ENCODE measurements at places on chromosomes 6 and 20. TPM values are rescaled to one million over a fixed set of nuclear protein-coding genes. Genes with fewer than 3 reads are reported as not detected.
A peak's percentile ranks its signal among the peaks of the same experiment; 100 is the strongest.

GRCh38 chr20:4435225-4435624, 286.5 kb upstream of the PRND start:
- no peaks in the 10 kb centered on the region for H3K27me3 ChIP-seq
- H3K4me1 ChIP-seq = peaks cover 8% of the 10 kb centered on the region
- no peaks in the 10 kb centered on the region for H3K36me3 ChIP-seq
- no peak overlapping the region for H3K4me3 ChIP-seq

DNA sequence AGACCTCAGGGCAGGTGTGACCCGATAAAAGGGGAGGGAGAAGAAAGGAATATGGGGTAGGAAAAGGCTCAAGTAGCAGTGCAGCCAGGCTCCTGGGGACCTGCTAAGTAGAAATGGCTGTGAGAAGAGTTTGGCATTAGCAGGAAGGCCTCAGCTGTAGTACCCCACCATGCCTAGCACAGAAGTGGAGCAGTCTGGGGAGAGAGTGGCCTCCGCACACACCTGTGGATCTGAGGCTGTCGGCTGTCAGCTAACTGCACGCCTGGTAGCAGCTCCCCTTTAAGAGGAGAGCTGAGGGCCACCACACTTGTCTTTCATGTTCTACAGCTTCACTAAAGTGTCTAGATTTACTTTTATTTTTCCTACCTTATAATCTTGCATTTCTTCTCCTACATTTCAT, 24.6 kb downstream of the PDE7B start:
- no peaks in the 10 kb centered on the region for H3K27me3 ChIP-seq
- no peak overlapping the region for H3K4me3 ChIP-seq
- H3K36me3 ChIP-seq = no peaks in the 10 kb centered on the region
- peaks cover 7% of the 10 kb centered on the region for H3K4me1 ChIP-seq
- H3K27ac ChIP-seq = no peak overlapping the region

DNA sequence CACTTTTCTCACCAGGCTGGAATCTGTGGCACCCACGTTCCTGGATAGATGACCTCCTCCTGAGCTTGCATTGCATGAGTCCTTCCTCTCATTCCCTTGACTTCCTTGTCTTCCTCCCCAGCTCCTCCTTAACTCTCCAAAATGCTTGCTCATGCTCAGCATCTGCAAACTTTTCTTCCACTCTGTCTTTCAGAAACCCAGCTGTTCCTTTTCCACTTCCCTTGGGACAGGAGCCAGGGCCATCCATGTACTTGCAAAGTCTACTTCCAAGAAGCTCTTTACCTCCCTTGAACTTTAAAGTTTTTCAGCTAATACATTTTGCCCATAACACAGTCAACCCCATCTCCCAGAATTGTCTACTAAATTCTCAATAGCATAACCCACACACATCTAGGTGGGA, 861.7 kb downstream of the QKI start:
- H3K4me3 ChIP-seq = no peak overlapping the region
- H3K27ac ChIP-seq = no peak overlapping the region
- DNase-seq = no peak
- no peaks in the 10 kb centered on the region for H3K27me3 ChIP-seq

DNA sequence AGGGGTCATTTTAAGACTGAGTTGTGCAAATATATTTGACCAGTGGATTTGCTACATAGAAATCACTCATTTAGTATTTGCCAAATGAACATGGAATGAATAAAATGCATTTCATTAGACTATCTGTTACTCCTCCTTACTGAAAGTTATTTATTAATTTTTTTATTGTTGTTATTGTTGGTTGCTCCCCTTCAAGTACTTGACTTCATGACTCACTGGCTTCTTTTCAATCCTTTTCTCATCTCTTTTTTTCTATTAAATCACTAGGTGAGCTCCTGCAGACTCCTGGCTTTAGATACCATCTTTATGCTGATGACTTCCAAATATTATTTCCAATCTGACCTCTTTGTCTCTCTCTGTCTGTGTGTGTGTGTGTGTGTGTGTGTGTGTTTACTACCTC, 192.2 kb upstream of the FAM83B start:
- no peaks in the 10 kb centered on the region for H3K4me1 ChIP-seq
- H3K27ac ChIP-seq = no peak overlapping the region
- no peaks in the 10 kb centered on the region for H3K27me3 ChIP-seq
- no peaks in the 10 kb centered on the region for H3K36me3 ChIP-seq
- no peak for DNase-seq
- no peak overlapping the region for H3K4me3 ChIP-seq

DNA sequence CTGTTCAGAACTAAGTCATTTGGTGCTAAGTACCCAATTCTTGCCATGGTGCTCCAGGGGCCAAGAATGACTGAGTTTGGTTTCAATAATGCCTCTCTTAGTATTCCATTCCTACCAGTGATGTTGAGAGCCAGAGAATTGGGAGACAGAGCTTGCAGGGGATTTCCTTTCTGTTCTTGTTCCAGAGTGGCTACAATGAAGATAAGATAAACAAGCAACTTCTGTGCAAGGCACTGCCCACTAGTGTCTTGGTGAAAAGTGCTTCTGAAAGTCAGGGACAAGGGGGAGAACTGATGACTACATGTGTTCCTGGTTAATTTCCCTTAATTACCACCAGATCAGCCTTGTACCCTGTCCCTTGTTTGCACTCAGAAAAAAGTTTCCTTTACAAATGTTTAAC, 421.6 kb downstream of the BCKDHB start:
- peaks cover 2% of the 10 kb centered on the region for H3K4me1 ChIP-seq
- H3K36me3 ChIP-seq = no peaks in the 10 kb centered on the region
- no peak overlapping the region for H3K4me3 ChIP-seq
- DNase-seq = no peak
- H3K27me3 ChIP-seq = no peaks in the 10 kb centered on the region

The KCNG1 gene
- 26.5 TPM for total RNA-seq

DNA sequence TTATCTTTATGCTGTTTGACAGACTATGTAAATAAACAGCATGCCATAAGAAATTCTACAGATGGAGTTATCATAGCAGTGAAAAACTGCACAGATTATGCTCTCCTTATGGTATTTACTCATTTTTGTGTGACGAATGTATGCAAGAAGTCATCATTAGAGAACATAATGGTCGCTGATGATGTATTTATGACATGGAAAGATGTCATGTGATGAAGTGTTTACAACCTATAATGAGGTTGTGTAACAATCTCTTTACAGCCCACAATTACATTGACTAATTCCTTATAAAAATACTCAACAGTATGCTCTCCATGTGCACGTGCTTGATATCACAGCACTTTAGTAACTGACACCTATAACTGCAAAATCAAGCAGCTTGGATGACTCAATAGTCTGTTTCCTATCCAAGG, 192.4 kb downstream of the BMP2 start:
- no peak overlapping the region for H3K4me3 ChIP-seq
- no peaks in the 10 kb centered on the region for H3K27me3 ChIP-seq
- DNase-seq = no peak
- no peak overlapping the region for H3K27ac ChIP-seq
- H3K36me3 ChIP-seq = no peaks in the 10 kb centered on the region

The SAMD10 gene
- 0.99 TPM for total RNA-seq

The IPCEF1 gene
- 0.26 TPM for total RNA-seq

DNA sequence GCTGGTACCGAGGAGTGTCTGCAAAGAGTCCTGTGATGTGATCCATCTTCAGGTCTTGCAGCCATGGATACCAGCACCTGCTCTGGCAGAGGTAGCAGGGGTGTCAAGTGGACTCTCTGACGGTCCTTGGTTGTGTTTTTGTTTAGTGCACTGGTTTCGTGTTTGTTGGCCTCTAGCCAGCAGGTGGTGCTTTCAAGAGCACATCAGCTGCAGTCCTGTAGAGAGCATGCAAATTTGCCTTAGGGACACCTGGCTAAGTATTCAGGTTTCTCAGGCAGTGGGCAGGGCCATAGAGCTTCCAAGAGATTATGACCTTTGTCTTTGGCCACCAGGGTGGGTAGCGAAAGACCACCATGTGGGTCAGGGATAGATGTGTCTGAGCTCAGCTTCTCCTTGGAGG, 14.5 kb upstream of the RGS17 start:
- no peaks in the 10 kb centered on the region for H3K27me3 ChIP-seq
- H3K4me1 ChIP-seq = no peaks in the 10 kb centered on the region
- no peak for DNase-seq
- no peak overlapping the region for H3K27ac ChIP-seq
- no peaks in the 10 kb centered on the region for H3K36me3 ChIP-seq
- H3K4me3 ChIP-seq = no peak overlapping the region

DNA sequence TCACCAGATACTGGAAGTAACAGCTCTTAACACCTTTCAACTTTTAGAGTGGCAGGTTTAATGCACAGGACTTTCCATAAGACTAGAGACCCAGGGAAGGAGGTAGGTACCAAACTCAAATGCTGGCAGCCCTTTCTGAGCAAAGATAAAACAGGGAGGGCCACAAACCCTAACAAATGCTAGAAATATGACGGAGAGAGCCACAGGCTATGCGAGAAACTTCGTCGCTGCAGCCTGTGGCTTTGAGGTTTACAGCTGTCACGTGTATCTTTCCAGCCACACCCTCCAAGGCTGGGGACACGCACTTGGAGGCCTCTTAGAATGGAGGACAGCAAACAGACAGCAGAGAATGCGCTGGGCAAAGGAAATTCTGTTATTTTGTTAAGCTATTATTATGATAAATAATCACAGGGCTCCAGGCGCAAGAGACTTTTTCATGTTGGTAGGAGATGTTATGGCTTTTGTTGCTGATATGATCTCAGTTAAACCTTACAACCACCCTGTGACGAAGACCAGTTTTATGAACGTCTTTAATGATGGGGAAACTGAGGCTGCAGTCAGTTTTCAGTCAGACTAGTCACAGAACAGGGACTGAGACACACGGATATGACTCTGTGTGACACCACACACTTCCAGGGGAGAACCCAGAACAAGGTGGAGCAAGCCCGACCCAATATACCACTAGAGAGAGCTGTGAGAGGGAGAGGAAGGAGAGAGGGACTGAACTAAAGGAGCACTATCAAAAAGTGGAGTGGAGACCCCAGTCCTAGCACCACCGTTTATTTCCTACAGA, 2.0 kb downstream of the TRAM2 start:
- H3K36me3 ChIP-seq = peaks cover 5% of the 10 kb centered on the region
- H3K4me3 ChIP-seq = peak overlapping the region; percentile 96
- peak overlapping the region; percentile 87 for H3K27ac ChIP-seq

DNA sequence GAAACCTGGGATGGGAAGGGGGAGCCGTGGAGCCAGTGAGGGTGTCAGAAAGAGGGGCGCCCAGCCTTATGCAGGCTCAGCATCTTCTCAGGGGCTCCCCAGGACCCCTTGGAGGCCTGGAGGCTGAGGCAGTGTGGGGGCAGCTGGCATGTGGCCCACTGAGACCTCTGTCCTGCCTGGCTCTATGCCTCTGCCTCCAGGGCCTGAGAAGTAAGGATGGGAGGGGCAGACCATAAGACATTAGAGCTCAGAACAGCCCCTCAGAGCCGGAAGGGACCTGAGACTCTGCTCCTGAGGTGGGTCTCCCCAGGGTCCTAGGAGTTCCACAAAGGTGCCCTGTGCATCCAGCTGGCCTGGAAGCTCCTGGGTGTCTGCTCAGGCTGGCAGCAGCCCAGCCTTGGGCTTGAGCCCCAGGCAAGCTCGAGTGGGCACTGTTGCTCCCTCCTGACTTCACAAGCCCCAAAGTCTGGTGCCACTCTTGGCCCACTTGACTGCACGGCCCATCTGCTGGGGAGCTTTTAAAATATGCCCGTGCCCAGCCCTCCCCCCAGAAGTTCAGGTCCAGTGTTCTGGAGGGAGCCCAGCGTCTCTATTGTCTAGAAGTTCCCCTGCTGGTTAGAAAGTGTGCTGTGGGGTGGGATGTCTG, 126.8 kb downstream of the GRM4 start:
- no peak for DNase-seq
- no peaks in the 10 kb centered on the region for H3K36me3 ChIP-seq
- H3K4me1 ChIP-seq = no peaks in the 10 kb centered on the region
- H3K4me3 ChIP-seq = no peak overlapping the region

DNA sequence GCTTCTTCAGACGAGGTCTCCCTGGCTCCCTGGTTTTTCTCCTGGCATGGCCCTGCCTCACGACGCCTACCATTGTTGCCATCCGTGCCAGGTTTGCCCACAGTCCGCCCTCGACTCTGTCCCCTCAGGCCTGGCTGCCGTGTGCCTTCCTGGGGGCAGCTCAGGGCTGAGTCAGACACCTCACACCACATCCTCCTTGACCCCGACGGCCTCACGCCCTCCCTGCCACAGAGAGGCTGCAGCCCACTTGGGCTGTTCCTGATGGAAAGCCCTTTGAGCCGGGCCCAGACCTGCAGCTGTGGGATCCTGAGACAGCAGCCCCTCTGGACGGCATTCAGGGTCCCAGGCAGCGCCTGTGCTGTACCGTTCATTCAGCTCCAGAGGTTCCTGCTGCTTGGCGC, 108.3 kb downstream of the PSMB1 start:
- H3K36me3 ChIP-seq = no peaks in the 10 kb centered on the region
- no peak for DNase-seq
- H3K27ac ChIP-seq = no peak overlapping the region

- no peak for DNase-seq
- peaks cover 3% of the 10 kb centered on the region for H3K4me1 ChIP-seq
- no peak overlapping the region for H3K27ac ChIP-seq
Measured at GRCh38 chr6:155260686-155261085, 3.1 kb upstream of the CLDN20 start.

DNA sequence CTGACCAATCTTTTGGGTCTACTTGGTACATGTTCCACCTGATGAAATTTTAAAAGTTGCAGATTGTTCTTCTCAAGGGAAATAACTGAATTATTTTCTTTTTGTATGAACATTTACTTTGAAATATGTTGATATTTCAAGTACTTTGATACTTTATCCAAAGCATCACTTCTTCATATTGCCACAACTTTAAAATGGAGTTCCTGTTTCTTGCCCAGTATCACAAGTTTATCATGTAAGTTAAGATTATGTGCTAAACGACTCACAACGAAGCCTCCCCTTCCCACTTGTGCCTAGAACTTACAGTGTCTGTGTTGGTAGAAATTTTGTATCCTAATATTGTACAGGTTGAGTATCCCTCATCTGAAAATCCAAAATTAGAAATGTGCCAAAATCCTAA, 108.4 kb downstream of the ARID1B start:
- H3K27me3 ChIP-seq = no peaks in the 10 kb centered on the region
- no peak overlapping the region for H3K4me3 ChIP-seq
- H3K4me1 ChIP-seq = no peaks in the 10 kb centered on the region

The SSTR4 gene
- not detected for total RNA-seq

The NMBR gene
- total RNA-seq = under 0.01 TPM

The FOXC1 gene
- 0.66 TPM for total RNA-seq

GRCh38 chr20:4875578-4876067, 125.7 kb downstream of the SLC23A2 start:
- no peaks in the 10 kb centered on the region for H3K4me1 ChIP-seq
- DNase-seq = no peak
- no peak overlapping the region for H3K4me3 ChIP-seq

The EEF1A2 gene
- 1.7 TPM for total RNA-seq

The KIF13A gene
- total RNA-seq = 65.0 TPM

GRCh38 chr6:102742754-102743356, 1349.3 kb downstream of the GRIK2 start:
- H3K27me3 ChIP-seq = no peaks in the 10 kb centered on the region
- no peaks in the 10 kb centered on the region for H3K4me1 ChIP-seq
- no peak for DNase-seq
